ENCODE measurements at places on chromosomes 13 and 19.
A peak's percentile ranks its signal among the peaks of the same experiment; 100 is the strongest.

DNA sequence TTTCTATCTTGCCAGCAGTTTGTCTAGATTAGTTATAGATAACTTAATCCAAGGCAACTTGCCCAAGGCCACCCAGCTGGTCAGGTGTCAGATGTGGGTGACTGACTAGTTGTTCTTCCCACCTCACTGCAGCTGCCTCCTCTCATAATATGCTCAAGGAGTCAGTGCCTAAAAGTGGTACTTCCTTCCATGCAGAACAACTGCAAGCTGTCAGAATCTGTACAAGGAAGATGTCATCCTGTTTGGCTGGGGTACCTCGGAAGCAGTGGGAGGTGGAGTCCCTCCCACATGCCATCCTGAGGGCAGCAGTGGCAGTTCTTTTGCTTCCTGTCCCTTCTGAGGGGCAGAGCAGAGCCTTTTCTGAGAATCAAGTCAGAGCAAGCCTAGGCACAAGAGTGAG, 193.2 kb upstream of the RFC3 start:
- DNase-seq: no peak

DNA sequence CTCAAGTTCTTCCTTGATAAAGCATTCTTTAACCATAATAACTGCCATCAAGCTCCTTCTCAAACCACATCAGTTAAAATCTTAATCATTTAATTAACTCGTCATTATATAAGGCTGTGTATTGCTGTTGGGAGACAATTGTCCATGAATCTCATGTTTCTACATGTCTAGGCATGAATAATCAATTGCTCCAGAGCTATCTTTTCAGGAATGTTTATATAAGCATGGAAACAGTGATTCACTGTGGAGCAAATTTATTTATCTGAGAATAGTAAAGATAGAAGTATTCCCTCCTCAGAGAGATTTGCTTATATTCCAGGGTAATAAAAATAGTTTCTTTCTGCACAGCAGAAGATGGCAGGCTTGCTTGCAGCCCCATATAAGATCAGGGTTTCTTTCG, 71.1 kb downstream of the CBY2 start:
- DNase-seq: no peak

- DNase-seq: no peak
Observed at GRCh38 chr13:106555631-106556328, 12.2 kb downstream of the ARGLU1 start.

DNA sequence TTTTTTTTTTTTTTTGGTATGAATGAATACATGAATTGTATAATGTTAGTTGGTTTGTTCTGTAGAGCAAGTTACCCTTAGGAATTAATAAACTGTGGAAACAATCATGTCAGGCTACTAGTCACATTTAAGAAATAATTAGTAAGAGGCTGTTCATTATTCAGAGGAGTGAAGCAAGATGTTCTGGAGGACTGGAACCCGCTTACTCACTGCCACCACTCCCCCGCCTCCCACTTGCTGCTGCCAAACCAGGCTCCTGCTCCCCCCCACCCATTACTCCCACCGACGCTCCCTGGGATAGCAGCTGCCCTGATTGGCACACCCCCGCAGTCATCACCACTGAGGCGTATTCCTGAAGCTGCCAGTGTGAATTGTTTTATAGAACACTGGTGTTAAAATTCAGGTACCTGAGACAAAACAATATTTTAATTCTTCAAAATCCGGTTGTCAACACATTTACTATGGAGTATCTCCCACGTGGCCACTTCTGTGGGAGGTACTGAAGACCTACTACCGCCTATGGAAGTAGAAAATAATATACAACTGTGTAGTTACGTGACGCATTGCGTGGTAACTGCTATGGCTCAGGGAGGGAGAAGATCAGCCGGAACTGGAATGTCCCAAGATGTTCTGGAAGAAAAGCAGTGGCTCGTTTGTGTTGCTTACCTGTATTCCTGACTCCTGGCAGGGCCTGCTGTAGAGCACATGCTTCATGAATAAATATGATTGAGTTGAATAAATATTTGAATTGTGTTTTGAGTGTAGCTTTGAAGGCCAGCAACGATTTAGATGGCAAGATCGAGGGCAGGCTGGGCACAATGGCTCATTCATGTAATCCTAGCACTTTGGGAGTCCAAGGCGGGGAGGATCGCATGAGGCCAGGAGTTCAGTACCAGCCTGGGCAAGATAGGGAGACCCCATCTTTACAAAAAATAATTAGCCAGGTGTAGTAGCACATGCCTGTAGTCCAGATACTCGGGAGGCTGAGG, 1.7 kb downstream of the DPY19L3 start:
- DNase-seq: no peak

DNA sequence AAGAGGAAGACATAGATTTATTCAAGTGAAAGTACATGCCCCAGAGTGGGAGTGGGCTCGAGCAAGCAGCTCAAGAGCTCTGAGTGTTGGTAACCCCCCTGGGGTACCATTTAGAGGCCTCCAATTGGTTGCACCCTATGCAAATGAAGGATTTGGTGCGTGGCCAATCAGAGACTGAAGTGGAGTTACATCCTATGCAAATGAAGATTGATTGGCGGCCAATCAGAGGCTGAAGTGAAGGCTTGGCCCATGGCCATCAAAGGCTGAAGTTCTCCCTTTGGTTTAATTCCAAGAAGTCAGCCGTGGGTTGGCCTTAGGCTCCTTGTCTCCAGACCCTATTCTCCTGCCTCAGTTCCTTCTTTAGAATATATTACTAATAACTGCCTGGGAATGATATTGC, 12.9 kb upstream of the IGFL1 start:
- no peak for DNase-seq

- peak; percentile 96 for DNase-seq
Observed at GRCh38 chr19:34926685-34927375, at the start of gene ZNF30. Gene ZNF30 (plus strand): TSS chr19:34926903. CDS start chr19:34929948, 3,045 bp downstream.
